CD4-positive, alpha-beta T cell treated with Interleukin-15 for 1 hour (primary cell): ENCODE measurements at places on chromosomes 5 and 9.

GRCh38 chr5:78213799-78214198, 80.7 kb downstream of the AP3B1 start:
- DNase-seq: no peak

DNA sequence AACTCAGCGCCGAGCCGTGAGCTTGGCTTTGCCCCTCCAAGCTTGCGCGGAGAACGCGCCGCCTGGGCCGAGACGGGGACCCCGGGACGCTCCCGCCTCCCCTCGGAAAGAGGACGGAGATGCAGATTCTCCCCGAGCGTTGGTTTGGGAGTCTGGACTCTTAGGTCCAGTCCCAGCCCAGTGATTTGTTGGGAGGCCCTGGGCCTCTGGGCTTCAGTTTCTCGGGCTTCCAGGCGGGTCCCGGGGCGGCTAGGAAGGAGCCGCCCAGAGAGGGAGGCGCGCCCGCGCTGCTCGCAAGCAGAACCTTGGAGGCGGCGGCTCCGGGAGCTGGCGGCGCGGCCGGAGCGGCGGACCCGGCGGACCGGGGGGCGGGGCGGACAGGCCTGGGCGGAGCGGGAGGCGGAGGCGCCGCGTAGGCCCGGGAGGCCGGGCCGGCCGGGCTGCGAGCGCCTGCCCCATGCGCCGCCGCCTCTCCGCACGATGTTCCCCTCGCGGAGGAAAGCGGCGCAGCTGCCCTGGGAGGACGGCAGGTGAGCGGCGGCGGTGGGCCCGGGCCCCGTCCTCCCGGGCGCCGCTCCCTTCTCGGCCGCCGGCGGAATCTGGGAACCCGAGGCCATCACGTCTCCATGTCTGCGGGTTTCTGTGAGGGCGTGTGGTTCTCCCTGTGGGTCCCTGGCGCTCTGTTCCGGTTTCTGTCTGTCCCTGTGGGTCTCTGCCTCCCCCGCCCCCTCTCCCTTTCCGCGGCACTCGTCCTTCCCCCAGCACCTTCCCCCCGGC, at the start of gene B4GALT7:
B4GALT7 (plus strand) TSS at position 402 of the 777 bp plus-strand sequence; CDS start at position 481, 79 bp downstream.
- peak; percentile 82 for DNase-seq

GRCh38 chr5:124675931-124676846, 70.2 kb downstream of the ZNF608 start:
- DNase-seq: no peak

DNA sequence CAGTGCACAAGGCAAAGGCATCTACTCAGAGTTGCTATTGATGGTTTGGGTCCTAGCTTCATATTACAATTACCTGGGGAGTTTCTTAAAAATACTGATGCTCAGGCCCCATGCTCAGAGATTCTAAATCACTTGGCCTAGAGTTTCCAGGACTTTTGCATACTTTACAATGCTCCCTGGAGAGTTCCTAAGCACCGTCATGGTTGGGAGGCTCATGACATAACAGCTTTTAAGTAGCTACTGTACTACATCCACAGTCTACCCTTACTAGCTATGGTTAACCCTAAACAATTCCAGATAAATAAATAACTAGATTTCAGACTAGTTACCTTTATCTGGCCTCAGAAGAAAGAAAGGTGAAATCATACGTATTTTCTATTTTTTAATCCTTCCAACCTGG, 414.4 kb downstream of the PDE4D start:
- no peak for DNase-seq

GRCh38 chr5:151706906-151707305, 20.2 kb upstream of the SPARC start:
- no peak for DNase-seq

- no peak for DNase-seq
Measured at GRCh38 chr5:35761541-35761940, 95.2 kb upstream of the IL7R start.
